ENCODE measurements at places on chromosomes 12 and 14. TPM values are rescaled to one million over a fixed set of nuclear protein-coding genes. Genes with fewer than 3 reads are reported as not detected.

Gene ARMH4
- 0.04 TPM for total RNA-seq

Gene GPX2
- total RNA-seq = 1.7 TPM

Gene CLECL1
- total RNA-seq = not detected

Gene SERPINA9
- total RNA-seq = not detected

Gene POTEM
- not detected for total RNA-seq

Gene NRL
- 2.2 TPM for total RNA-seq

Gene NR1H4
- not detected for total RNA-seq

Gene ENO2
- total RNA-seq = 0.68 TPM

Gene SYNDIG1L
- not detected for total RNA-seq

Gene AKAP6
- total RNA-seq = 2.5 TPM

Gene CCDC85C
- total RNA-seq = 29.9 TPM

Gene PRB2
- total RNA-seq = not detected

Gene PPM1H
- not detected for total RNA-seq

Gene KRT79
- not detected for total RNA-seq

Gene SIX1
- not detected for total RNA-seq

Gene EID3
- total RNA-seq = 0.78 TPM

Gene TOMM20L
- not detected for total RNA-seq

Gene NAV3
- total RNA-seq = 28.6 TPM

Gene HOXC6
- total RNA-seq = 0.78 TPM

Gene PGF
- total RNA-seq = 44.9 TPM

Gene PRPH
- 0.16 TPM for total RNA-seq

Gene SINHCAF
- total RNA-seq = 67.7 TPM

Gene ADCY6
- 5.7 TPM for total RNA-seq

Gene GOLGA3
- total RNA-seq = 56.2 TPM

Gene STYK1
- total RNA-seq = 2.1 TPM

Gene IRF2BPL
- total RNA-seq = 75.9 TPM

Gene ZNF891
- total RNA-seq = 0.11 TPM

Gene KIF26A
- 0.08 TPM for total RNA-seq

Gene KCNC2
- total RNA-seq = not detected

Gene PTPRB
- 0.42 TPM for total RNA-seq

Gene CELA1
- total RNA-seq = not detected

Gene HOMEZ
- total RNA-seq = 14.8 TPM

Gene FZD10
- 0.04 TPM for total RNA-seq

Gene LTB4R2
- total RNA-seq = 42.9 TPM

Gene CMKLR1
- total RNA-seq = not detected

Gene CCDC196
- not detected for total RNA-seq

Gene KRT85
- total RNA-seq = not detected
